ENCODE measurements at places on chromosomes 12 and 14.

DNA sequence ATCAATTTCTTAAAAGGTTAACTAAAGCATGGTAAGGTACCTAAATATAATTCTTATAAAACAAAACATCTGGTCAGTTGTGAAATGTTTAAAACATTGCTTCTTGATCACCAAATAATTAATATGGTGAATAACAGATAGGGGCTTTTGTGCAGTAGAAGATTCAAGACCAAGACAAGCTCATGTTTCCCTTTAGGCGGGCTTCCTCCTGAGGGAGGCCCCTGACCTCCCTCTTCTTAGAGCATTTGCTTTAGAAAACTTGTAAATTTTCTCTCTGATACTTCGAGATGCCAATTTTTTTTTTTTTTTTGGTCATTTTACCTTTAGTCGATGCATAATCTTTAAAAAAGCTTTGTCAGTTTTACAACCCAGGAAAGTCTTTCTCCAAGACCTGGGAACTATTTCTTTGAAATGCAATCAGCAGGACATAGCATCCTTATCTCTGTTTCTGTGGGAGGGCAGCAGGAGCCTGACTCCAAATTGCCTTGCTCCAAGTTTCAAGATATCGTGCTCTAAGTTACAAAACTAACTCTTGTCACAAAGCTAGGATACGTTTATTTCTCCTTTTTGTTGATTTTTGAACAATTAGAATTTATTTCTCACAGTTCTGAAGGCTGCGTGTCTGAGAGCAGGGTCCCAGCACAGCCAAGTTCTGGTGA, 66.6 kb upstream of the BICD1 start:
- no peak overlapping the region for H3K27ac ChIP-seq
- H3K36me3 ChIP-seq, result no peaks in the 10 kb centered on the region
- no peaks in the 10 kb centered on the region for H3K27me3 ChIP-seq
- H3K4me3 ChIP-seq, result no peak overlapping the region
- DNase-seq, result no peak

DNA sequence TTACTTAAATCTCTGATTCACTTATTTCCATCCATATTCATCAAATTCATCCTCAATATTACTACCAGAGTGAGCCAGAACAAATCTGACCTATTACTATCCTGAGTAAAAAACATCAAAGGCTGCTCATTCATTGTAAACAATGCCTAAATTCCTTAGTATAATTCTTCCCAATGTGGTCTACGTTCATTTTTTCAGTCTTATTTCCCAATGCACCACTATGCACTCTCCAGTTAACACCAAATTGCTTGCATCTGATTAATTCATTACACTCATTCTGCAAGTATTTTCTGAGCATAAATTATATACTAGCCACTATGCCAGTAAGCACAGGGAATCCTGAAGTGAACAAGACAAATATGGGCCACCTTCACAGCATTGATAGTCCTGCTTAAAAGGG, 110.0 kb downstream of the EPS8 start:
- DNase-seq, result peak; percentile 90
- peaks cover 21% of the 10 kb centered on the region for H3K4me1 ChIP-seq
- H3K4me3 ChIP-seq, result no peak overlapping the region
- no peaks in the 10 kb centered on the region for H3K27me3 ChIP-seq
- peaks cover 3% of the 10 kb centered on the region for H3K36me3 ChIP-seq

GRCh38 chr12:59626382-59626781, 30.6 kb downstream of the SLC16A7 start:
- H3K4me3 ChIP-seq, result no peak overlapping the region
- H3K27me3 ChIP-seq, result no peaks in the 10 kb centered on the region
- no peaks in the 10 kb centered on the region for H3K36me3 ChIP-seq
- H3K4me1 ChIP-seq, result no peaks in the 10 kb centered on the region
- H3K27ac ChIP-seq, result no peak overlapping the region

GRCh38 chr12:53115112-53115890, 12.0 kb downstream of the SOAT2 start:
- no peak overlapping the region for H3K4me3 ChIP-seq
- no peak overlapping the region for H3K27ac ChIP-seq
- DNase-seq, result no peak

DNA sequence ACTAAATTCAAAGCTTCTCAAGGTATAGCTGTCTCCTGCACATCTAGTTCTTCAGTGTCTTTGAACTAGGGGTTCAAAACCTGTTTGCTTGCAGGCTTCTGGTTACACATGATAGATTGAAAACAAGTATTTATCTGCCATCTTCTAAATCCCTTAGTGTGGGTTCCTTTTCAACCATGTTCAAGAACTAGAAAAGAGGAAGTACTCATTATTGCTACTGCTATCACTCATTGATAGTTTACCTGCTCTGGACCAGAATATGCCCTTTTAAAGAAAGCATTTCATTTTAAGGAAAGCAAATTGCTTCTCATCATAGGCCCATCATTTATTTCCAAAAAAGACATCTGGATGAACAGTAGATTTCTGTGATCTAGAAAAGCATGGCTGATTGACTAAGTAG, 37.1 kb upstream of the VSX2 start:
- H3K4me1 ChIP-seq, result no peaks in the 10 kb centered on the region
- peaks cover 4% of the 10 kb centered on the region for H3K36me3 ChIP-seq
- no peak for DNase-seq
- no peaks in the 10 kb centered on the region for H3K27me3 ChIP-seq
- no peak overlapping the region for H3K4me3 ChIP-seq
- no peak overlapping the region for H3K27ac ChIP-seq

- no peaks in the 10 kb centered on the region for H3K4me1 ChIP-seq
- H3K36me3 ChIP-seq, result no peaks in the 10 kb centered on the region
- no peak overlapping the region for H3K4me3 ChIP-seq
- no peaks in the 10 kb centered on the region for H3K27me3 ChIP-seq
Observed at GRCh38 chr12:30580344-30580743, 115.3 kb downstream of the IPO8 start.

- H3K4me1 ChIP-seq, result peaks cover 66% of the 10 kb centered on the region
- H3K4me3 ChIP-seq, result no peak overlapping the region
- no peak for DNase-seq
- H3K36me3 ChIP-seq, result peaks cover 5% of the 10 kb centered on the region
Observed at GRCh38 chr14:104692261-104692938, 3.0 kb downstream of the INF2 start.

DNA sequence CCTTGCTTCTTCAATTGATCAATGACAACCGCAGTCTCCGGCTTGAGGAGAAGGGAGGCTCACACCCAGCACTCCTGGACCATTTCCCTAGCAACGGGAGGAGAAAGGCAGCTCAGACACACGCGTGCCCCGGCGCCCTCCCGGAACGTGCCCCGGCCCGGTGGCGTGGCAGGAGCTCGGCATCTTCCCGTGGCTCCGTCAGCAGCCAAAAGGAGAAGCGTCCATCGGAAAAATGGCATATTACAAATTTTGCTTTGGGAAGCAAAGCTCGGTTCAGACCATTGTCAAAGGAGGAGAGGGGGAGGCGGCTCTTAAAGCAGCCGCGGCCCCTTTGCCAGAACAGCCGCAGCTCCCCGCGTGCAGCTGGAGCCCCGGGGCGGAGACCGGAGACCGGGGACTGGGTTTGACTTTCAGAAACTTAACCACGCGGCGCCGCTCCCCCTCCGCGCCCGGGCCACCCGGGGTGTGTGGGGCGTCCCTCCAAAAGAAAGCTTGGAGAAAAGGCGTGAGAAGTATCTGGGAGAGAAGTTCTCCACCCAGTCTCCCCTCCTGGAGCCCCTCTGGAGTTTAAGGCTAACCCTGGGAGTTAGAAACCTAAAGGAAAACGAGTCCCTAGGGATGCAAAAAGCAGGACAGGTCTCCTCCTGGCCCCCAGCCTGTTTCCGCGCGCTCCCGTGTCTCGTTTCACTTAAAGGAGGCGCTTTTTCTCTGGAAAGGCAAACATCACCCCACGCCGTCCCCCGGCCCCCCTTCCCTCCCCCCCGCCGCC, 545 bp downstream of the PPFIA2 start:
- H3K4me3 ChIP-seq, result peak overlapping the region; percentile 77
- H3K27me3 ChIP-seq, result peaks cover 3% of the 10 kb centered on the region
- H3K36me3 ChIP-seq, result no peaks in the 10 kb centered on the region
- H3K4me1 ChIP-seq, result peaks cover 5% of the 10 kb centered on the region
- peak overlapping the region; percentile 29 for H3K27ac ChIP-seq
- DNase-seq, result peak; percentile 20

DNA sequence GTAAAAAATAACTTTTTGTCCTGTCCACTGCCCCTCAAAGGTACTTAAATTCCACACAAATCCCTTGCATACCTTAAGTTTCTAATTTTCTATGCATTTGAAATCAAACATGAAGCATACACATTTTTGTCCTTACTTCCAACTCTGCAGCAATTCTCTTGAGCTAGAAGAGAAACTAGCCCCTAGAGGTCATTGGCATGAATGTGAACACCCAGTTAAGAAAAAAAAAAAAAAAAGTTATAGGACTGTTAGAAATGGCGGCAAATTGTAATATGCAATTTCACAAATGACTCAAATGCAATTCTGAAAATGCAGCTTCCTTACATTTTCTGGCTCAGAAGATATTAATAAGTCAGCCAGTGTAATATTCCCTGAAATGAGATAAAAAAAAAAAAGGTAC, 4.6 kb upstream of the ESR2 start:
- H3K4me1 ChIP-seq, result peaks cover 13% of the 10 kb centered on the region
- H3K27ac ChIP-seq, result no peak overlapping the region
- H3K36me3 ChIP-seq, result no peaks in the 10 kb centered on the region
- DNase-seq, result no peak
- peaks cover 6% of the 10 kb centered on the region for H3K27me3 ChIP-seq

DNA sequence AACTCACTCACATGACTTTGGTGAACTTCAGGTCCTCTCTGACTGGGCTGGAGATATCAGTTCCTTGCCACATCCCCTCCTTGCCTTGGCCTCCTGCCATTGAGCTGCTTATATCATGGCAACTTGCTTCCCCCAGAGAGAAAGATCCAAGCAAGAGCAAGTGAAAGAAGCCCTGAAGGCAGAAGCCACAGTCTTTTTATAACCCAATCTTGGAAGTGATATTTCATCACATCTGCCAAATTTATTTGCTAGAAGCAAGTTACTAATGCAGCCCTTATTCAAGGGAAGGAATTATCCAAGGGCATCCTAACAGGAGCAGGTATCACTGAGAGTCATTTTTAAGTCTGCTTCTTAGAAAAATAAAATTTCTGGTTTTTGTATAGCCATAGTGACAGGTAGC, 127.8 kb downstream of the SLC38A4 start:
- no peaks in the 10 kb centered on the region for H3K4me1 ChIP-seq
- DNase-seq, result no peak
- H3K27ac ChIP-seq, result no peak overlapping the region
- no peak overlapping the region for H3K4me3 ChIP-seq

GRCh38 chr14:86790408-86791364, 1202.3 kb downstream of the GALC start:
- no peak overlapping the region for H3K4me3 ChIP-seq
- H3K27ac ChIP-seq, result no peak overlapping the region
- no peak for DNase-seq
- H3K36me3 ChIP-seq, result no peaks in the 10 kb centered on the region
- H3K27me3 ChIP-seq, result no peaks in the 10 kb centered on the region
- H3K4me1 ChIP-seq, result no peaks in the 10 kb centered on the region

DNA sequence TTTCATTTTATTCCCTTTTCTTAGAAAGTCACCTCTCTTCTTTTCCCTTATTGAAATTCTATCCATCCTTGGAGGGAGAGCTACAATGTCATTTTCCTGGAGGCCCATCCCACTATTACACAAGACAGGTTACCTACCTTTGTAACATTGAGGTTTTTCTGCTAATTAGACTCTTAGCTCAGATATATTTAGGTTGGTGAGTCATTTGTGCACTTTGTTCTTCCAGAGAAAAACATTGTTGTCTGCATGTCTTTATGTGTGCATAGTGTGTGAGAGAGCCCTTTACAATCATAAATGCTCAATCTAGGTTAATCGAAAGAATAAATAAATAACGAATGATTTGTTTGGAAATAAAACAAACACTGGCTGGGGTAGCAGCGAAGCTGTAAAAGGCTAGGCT, 191.8 kb downstream of the DACT1 start:
- peaks cover 7% of the 10 kb centered on the region for H3K4me1 ChIP-seq
- H3K4me3 ChIP-seq, result no peak overlapping the region
- no peak overlapping the region for H3K27ac ChIP-seq
- DNase-seq, result peak; percentile 57
- H3K27me3 ChIP-seq, result no peaks in the 10 kb centered on the region
- H3K36me3 ChIP-seq, result no peaks in the 10 kb centered on the region

- H3K36me3 ChIP-seq, result no peaks in the 10 kb centered on the region
- no peak for DNase-seq
- H3K27me3 ChIP-seq, result no peaks in the 10 kb centered on the region
- H3K4me3 ChIP-seq, result no peak overlapping the region
- peak overlapping the region; percentile 63 for H3K27ac ChIP-seq
Observed at GRCh38 chr12:3119192-3119755, 42.1 kb downstream of the TSPAN9 start.

DNA sequence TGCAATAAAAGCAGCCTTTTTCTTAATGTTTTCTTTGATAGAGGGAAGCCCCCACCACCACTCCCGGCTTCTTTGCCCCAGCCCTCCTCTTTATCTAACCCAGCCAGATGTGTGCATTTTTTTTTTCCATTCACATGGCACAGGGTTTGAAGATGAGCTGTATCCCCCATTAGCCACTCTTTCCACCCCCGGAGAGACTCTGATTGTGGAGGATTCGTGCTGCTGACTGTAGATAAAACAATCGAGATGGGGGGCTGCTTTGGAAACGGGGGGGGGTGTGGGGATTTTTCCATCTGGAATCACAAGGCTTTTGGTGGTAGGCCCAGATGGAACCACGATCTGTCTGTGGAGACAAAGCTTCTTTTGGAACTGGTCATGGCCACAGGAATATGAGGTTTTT, 46.2 kb upstream of the VASH1 start:
- DNase-seq, result no peak
- peaks cover 23% of the 10 kb centered on the region for H3K27me3 ChIP-seq
- H3K4me1 ChIP-seq, result no peaks in the 10 kb centered on the region
- H3K4me3 ChIP-seq, result no peak overlapping the region
- no peak overlapping the region for H3K27ac ChIP-seq

DNA sequence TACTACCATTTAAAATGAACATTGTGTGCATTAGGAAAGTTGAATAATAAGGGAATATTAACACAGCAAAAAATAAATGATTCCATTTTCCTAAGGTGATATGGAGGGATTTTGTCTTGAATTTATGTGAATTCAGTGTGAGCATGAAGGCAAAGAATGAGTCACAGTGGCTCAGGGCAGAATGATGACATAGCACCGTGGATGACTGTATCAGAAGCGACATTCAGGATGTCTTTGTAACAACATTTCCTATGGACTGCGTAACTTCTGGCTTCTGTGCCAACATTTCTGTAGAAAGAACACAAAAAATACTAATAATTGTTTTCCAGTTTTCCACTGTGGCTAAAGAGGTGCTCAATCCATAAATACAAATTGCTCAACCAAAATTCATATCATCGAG, 54.6 kb downstream of the TTC8 start:
- H3K36me3 ChIP-seq, result peaks cover under 1% of the 10 kb centered on the region
- H3K27ac ChIP-seq, result peak overlapping the region; percentile 65
- no peaks in the 10 kb centered on the region for H3K27me3 ChIP-seq
- H3K4me1 ChIP-seq, result peaks cover 7% of the 10 kb centered on the region
